ENCODE measurements at places on chromosomes 6 and 20.

DNA sequence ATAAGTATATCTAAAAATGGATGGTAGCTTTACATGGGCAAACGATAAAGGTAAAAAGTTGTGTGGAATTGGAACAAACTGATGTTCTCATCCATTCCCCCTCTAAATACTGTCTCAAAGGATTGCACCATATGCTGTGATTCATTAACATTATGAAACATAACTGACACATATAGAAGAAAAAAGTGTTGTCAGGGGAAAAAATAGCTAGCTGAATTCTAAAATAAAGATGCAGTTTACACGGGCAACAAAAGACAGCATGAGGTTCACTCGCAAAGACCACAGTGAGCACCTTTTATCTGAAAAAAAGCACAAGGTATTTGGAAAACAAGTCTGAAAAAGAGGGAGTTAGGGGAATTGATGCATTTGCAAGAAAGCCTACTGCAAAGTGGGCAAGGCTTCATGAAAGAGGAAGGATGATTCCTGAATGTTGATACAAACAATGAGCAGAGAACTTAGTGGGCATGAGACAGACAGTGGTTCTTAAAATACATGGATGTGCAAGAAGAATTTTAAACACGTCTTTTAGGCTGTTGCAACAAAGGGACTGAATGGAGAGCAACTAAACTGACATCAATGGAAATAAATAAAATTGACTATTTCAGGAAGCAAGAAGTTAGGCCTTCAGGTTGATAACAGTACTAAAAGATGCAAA, 280.9 kb downstream of the KIF16B start:
- no peak for DNase-seq

DNA sequence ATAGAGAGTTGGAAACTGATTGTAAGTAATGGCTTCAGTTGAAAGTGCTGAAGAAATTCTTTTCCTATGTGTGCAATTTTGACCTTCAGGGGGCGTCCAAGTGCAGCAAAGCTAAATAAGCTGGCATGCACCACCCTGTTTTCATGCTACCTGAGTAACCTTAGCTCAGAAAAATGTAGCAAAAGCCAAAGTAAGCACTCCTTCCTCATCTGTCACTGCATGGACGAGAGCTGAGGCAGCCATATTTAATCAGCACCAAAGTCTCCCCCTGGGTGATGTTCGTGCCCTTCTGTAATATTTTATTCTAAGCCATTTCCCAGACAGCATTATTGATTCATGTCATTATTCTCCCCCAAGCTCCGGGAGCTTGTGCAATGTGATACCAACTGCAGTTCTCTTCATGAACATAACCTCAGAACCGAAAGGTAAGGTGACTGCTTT, 123.1 kb downstream of the RPS12 start:
- no peak for DNase-seq

GRCh38 chr6:121510568-121511177, 75.2 kb downstream of the GJA1 start:
- DNase-seq = no peak

DNA sequence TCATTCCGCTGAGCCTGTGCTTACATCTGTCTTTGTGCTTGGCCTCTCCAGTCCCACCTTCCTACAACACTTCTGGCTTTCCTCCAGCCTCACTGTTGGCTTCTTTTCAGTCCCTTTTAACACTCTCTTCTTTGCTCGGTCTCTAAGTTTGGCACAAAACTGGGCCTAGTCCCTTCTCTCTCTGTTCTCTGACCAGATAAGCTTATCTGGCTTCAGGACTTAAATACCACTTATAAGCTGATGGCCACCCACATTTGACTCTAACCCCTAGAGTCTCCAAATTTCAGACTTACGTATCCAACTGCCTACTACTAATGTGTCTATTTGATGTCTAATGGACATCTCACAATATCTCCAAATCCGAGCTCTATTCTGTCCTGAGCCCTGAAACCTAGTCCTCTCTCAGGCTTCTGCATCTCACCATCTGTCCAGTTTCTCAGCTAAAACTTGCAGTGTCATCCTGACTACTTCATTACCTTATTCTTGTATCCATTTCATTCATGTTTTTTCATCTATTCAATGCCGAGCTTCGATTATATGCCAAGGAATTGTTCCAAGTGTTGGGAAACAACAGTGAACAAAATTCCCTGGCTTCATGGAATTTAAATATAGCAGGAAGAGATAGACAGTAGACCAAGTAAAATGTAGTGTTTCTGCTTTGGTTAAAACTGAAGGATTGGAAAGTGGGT, 40.1 kb downstream of the TBPL1 start:
- no peak for DNase-seq

GRCh38 chr6:17429383-17430061, 36.1 kb downstream of the CAP2 start:
- DNase-seq = no peak

GRCh38 chr20:63697357-63697867, 960 bp downstream of the TNFRSF6B start:
- no peak for DNase-seq

GRCh38 chr6:139595183-139595582, 220.7 kb upstream of the CITED2 start:
- DNase-seq = no peak

DNA sequence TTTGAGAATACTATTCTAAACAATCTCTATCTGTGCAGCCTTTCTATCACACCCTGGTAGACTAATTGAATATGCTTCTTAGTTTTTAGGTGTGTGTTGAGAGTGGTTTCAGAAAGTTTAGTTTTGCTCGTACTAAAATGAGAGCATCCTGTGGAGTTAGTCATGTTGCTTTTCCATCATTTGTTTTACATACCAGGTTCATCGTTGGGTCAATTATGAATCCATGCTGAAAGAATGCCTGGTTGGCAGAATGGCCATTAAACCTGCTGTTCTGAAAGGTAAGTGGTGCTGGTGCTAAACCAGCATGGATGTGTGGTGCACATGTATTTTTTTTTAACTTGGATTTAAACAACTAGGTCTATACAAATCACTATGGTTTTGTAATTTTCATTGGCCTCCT, 49.3 kb downstream of the CYB5R4 start:
- no peak for DNase-seq

GRCh38 chr6:16058201-16058928, 70.5 kb upstream of the MYLIP start:
- no peak for DNase-seq

DNA sequence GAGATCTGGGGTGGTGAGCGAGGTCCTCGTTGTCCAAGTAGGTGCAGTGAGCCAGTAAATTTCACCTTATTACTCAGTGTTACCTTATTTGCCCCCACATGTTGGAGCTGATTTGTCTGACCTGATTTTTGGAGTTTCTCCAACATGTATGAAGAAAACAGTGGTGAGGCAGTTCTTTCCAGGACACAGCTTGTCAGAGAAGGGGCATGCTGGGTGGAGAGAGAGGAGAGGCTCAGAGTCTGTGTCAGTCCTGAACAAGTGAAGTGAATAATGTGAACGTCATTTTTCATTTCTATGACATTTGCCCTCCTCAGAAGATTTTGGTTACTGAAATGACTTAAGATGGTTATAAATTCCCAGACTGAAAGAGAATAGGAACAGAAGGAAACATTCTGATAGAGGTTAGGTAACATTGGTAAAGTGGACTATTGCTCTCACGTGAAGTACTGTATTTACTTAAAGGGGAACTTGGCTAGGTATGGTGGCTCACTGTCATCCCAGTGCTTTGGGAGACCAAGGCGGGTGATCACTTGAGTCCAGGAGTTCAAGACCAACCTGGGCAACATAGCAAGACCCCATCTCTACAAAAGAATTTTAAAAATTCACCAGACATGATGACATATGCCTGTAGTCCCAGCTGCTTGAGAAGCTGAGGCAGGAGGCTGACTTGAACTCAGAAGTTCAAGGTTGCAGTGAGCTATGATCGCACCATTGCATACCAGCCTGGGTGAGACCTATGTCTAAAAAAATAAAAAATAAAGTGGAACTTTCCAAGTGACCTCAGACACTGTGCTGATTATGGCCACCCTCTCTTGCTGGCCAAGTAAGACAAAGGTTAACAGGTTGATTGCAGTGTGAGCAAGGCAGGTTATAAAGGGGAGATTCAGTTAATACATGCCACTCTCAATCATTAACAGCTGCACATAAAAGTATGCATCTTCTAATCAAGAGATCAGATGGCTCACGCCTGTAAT, 184.3 kb downstream of the EDN1 start:
- DNase-seq = no peak

DNA sequence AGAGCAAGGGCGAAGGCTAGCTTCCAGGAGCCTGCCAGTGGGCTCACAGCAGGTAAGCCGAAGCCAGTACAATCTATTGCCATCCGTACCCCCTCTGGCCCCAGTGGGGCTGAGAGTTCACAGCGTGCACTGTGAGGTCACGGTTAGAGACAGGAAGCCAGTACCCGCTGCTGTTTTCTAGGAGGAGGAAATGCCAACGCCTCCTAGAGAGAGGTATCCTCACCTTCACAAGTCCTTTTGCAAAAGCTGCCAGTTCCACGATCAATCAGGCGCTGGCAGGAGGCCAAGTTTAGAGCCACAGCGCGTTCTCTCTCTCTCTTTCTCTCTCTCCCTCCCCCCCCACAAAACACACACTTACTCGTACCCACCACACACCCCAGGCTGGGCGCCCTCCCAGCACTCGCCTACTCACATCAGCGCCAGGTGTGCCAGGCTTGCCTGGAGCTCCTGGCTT, 22.5 kb downstream of the COL9A1 start:
- no peak for DNase-seq

GRCh38 chr6:72290620-72291019, 331.2 kb upstream of the KCNQ5 start:
- no peak for DNase-seq

DNA sequence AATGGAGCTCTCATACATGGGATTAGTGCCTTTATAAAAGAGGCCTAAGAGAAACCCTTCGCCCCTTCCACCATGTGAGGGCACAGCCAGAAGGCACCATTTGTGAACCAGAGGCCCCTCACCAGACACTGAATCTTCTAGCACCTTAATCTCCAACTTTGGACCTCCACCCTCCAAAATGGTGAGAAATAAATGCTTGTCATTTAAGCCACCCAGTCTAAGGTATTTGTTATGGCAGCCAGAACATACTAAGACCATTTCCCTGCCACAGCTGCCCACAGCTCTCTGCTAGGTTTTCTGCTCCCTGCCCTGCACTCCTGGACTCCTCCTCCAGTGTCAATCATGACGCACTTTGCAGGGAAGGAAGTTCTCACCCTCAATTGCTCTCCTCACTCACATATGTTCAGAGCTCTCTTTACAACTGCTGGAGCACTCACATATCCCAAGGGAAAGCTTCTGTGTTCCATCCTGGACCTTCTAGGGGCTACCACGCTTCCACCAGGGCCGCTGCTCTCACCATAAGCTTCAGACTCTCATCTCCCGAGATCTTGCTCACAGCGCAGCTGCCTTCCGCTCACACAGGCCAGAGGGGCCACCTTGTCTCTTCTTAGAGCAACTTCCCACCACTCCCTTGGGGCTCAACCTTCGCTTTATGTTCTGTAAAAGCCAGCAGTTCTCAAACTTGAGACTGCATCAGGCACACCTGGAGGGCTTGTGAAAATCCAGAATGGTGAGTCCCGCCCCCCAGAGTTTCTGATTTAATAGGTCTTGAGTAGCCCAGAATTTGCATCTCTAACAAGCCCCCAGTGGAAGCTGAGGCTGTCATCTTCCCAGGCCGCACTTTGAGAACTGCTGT, 1.6 kb upstream of the LY86 start:
- DNase-seq = no peak

DNA sequence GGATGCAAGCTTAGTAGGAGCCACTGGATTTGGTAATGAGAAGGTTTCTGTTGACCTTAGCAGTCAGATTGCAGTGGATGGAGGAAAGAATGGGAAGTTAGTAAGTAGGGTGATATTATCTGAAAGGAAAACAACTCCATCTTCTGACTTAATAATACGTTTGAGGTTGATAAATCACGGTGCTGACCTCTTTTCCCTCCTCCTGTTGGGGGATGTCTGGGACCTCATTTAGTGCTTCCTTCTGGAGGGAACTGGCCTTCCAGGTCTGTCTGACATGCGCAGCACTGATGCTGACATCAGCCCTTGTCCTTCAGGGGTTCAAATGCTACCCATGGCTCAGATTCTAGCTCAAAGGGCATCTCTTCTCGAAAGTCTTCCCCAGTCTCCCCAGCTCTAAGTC, 48.2 kb upstream of the AKAP12 start:
- DNase-seq = no peak

- DNase-seq = no peak
Observed at GRCh38 chr6:24004659-24005058, 121.4 kb upstream of the NRSN1 start.

GRCh38 chr6:30508890-30509736, 19.8 kb downstream of the HLA-E start:
- DNase-seq = no peak

DNA sequence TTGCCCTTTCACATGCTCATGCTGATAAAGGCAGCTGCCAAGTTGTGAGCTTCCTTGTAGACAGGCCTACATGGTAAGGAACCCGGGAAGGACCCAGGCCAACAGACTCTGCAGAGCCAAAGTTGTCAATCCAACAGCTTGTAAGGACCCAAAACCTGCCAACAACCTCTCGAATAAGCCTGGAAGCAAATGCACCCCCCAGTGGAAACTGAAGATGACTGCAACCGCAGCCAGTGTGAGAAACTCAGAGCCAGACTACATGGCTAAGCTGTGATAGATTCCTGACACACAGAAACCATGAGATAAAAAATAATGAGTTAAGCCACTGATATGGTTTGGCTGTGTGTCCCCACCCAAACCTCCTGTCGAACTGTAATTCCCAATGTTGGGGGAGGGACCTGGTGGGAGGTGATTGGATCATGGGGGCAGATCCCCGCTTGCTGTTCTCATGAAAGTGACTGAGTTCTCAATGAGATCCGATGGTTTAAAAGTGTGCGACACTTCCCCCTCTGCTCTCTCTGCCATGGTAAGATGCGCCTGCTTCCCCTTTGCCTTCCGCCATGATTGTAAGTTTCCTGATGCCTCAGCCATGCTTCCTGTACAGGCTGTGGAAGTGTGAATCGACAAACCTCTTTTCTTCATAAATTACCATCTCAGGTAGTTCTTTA, 18.8 kb upstream of the CLPSL2 start:
- no peak for DNase-seq

- DNase-seq = no peak
Observed at GRCh38 chr6:137870744-137871247, 3.7 kb downstream of the TNFAIP3 start.

DNA sequence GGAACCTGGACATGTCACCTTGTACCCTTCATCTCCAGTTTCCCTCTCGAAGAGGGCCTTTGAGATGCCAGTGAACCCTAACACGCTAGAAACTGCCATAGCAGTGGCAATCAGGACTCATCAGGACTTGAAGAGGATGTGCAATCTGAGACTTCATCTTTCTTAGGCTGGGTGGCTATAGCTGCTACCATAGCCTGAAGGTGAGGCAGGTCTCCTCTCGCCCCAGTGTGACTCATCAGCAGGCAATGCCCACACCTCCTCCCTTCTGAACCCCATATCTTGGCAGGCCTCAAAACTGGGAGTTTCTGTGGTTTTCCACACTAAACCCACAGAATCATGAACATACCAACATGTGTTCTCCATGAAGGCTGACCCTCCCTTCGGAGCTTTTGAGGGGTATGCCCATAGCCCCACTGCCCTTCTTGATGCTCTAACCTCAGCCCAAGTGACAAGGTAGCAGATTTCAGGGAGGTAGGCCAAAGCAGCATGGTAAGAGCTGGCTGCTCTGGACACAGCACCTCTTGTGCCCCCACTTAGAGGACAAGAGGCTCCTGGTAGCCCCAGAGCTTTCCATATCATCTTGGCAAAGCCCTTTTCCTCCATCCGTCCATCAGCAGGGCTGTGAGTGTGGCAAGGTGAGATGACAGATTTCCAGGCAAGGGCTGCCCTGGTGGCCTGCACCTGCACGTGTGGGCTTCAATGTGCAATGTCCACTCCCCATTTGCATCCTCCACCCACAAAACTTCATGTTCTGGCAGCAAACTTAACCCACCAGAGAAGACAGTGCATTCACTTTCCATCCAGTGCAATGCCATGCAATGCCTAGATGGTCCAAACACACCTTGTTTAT, 2.6 kb downstream of the BLCAP start:
- no peak for DNase-seq

Data from activated T-cell treated with anti-CD3 and anti-CD28 coated beads, Interleukin-2, amount 50 U/mL, for 4 hours (primary cell).